ENCODE measurements at places on chromosomes 1 and 21. TPM values are rescaled to one million over a fixed set of nuclear protein-coding genes. Genes with fewer than 3 reads are reported as not detected.

The YARS1 gene
- total RNA-seq = 166 TPM

The NR1I3 gene
- total RNA-seq = not detected

The EFNA3 gene
- total RNA-seq = 0.56 TPM

The PPT1 gene
- 41.4 TPM for total RNA-seq

The OXCT2 gene
- 0.28 TPM for total RNA-seq

The KDF1 gene
- total RNA-seq = not detected

The PPM1J gene
- total RNA-seq = 1.4 TPM

The CELA2B gene
- not detected for total RNA-seq

The KRTAP13-2 gene
- not detected for total RNA-seq

The SV2A gene
- 16.4 TPM for total RNA-seq

The NUP133 gene
- total RNA-seq = 30.5 TPM

The UBE2U gene
- total RNA-seq = not detected

The HCN3 gene
- total RNA-seq = 0.36 TPM

The S100A7 gene
- total RNA-seq = not detected

The DRAXIN gene
- total RNA-seq = under 0.01 TPM

The KRTAP13-3 gene
- total RNA-seq = not detected

The SH2D5 gene
- 7.2 TPM for total RNA-seq
